ENCODE measurements at places on chromosomes 13 and 19.

DNA sequence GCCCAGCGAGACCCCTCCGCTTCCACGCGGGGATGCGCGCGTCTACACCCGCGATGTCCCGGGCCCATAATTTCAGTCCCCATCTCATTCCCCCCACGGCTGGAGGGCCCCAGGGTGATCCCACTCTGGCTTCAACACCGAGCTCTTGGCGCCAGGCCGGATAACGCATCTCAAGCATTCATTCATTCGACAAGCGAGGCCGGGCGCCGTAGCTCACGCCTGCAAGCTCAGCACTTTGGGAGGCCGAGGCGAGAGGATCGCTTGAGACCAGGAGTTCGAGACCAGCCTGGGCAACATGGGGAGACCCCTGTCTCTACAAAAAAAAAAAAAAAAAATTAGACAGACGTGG is 5.9 kb downstream of the ANGPTL6 start:
- no peak for DNase-seq

DNA sequence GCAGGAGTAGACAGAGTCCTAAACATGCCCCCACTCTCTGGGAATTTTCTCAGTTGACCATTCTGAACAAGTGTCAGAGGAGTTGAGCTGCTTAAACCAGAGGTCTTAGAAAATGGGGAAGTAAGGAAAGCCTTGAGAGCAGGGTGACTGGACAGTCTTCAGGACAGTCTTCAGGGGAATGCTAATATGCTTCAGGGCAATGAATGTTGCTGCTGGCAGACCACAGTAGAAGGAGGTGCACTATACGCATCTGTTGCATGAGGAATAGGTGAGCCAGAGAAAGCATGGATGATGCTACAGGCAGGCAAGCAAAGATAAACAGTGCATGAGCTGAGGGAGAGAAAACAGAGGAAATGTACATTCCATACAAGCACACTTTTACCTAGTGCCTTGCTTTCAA is 196.6 kb upstream of the GPR12 start:
- no peak for DNase-seq

- DNase-seq, result no peak
These were observed 20.8 kb upstream of the AMER2 start for GRCh38 chr13:25192936-25193335.

DNA sequence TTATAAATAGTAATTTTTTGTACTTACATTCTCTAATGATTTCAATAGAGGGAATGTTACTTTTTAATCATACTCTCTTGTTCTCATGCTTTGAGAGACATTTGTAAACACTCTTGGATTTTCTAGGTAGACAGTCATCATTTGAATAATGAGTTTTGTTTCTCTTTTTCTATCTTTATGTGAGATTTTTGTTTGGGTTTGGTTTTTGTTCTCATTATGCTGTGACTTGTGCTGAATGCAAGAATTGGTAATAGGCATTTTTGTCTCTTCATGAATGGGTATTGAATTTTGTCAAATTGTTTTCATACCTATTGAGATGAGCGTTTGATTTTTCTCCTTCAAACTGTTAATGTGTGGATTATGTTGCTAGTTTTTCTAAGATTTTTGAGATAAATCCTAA is 56.8 kb upstream of the GPR183 start:
- no peak for DNase-seq

- DNase-seq, result no peak
These were observed 16.0 kb upstream of the EMC10 start for GRCh38 chr19:50460161-50460765.

- no peak for DNase-seq
These were observed 26.7 kb upstream of the C19orf12 start for GRCh38 chr19:29741776-29742175.

GRCh38 chr19:49301165-49301865 is 23.7 kb downstream of the SLC6A16 start:
- DNase-seq, result no peak

GRCh38 chr13:48006396-48006795 is 5.3 kb upstream of the SUCLA2 start:
- DNase-seq, result no peak

- no peak for DNase-seq
These were observed 8.2 kb downstream of the CDK8 start for GRCh38 chr13:26262156-26262555.

DNA sequence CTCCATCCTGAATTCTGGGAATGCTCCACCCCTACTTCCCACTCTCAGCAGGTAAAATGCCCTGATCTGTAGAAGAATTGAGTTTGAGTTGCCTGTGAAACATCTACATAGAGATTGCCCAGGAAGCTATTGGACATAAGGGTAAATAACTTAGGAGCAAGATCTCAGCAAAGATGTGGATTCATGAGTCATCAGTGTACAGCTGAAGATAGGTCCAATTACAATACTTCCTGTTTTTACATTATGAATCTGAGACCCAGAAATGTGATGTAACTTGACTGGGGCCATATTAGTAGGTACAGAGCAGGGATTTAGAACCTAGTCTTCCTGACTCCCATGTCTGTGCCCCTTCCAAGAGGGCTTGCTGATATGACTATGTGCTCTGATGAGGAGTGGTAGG is 79.4 kb upstream of the FNDC3A start:
- DNase-seq, result no peak

GRCh38 chr13:26133286-26133685 is 81.5 kb upstream of the SHISA2 start:
- DNase-seq, result no peak

All from NCI-H2171 (cell line).